ENCODE measurements at places on chromosomes 3 and 15.

- no peak for DNase-seq
These were observed 5.3 kb upstream of the GUCA1C start for GRCh38 chr3:108959017-108959416.

DNA sequence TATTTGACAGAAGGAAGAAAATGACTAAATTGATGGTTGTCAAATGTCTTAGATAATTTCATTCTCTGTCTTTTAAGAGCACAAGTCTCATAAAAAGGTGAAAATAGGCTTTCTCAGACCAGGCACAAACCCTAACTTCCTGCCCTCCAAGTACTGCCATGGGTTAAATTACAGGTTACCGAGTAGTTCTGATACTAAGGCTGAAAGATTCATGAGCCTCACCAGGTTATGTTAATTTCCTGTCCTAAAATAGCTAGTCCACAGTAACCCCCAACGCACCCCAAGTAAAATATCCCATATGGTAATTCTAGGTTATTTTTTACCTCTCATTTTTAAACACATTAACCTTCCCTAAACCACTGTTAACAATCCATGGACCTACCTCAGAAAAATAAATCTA, 42.0 kb downstream of the GSK3B start:
- no peak for DNase-seq

DNA sequence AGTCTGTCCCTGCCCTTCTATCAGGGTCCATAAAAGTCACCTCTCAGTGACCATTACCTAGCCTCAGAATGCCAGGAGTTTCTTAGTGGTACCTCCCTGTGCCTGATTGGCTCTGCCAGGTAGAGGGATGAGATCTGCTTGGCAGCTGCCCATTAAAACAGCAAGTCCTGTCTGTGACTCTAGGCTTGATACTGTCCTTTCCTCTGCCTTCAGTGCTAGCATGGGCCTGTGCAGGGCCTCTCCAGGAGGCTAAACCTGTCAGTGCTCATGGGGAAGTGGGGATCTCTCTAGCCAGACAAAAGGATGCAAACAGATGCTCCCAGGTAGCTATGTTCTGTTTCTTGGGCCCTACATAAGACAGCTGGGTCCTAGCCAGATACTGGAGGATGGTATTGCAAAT, 10.0 kb upstream of the MANF start:
- no peak for DNase-seq

DNA sequence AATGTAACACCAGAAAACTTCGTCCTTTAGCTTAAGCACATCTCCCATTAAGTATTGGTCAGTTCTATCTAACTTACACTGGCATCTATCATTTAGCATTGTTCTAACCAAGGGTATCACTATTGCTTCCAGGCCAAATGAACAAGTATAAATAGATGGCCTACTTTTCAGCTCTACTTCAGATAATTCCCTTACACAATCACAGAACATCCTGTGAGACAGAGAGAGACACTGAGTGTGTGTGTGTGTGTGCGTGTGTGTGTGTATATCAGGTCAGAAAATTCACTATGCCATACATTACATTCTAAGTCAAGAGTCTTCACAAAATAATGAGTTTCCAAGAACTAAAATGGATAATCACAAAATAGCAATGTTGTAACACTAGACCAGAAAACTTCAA, 39.1 kb downstream of the SCAPER start:
- peak; percentile 75 for DNase-seq

DNA sequence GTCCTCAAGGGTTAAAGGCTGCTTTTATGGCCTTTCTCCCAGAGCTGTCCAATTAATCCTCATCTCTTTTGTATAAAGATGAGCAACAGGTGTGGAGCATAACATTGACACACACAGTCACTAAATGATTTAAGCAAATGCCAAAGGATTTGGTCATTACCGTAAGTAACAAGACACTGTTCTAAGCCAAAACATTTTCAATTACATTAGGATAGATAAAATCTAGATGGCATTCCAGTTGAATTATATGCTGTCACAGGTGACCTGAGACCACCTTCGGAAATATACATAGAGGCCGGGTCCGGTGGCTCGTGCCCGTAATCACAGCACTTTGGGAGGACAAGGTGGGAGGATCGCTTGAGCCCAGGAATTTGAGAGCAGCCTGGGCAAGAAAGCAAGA, 105.3 kb upstream of the UBE3A start:
- no peak for DNase-seq

DNA sequence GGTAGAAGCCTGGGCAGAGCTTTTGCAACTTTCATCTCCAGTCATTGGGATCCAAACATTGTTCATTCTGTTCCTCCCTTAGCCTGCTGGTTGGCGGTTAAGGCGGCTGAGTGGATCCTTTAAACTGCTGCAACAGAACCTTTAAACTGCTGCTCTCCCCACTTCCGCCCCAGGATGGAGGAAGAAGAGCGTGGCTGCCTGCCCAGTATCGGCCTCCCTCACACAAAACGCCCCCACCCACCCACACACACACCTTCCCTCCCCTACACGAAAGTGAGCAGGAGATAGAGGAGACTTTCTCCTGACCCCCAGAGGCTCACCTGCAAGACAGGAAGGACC, 460 bp upstream of the ZMAT3 start:
- DNase-seq = peak; percentile 60

GRCh38 chr3:145070795-145071194, 1090.2 kb downstream of the PLOD2 start:
- DNase-seq = no peak

DNA sequence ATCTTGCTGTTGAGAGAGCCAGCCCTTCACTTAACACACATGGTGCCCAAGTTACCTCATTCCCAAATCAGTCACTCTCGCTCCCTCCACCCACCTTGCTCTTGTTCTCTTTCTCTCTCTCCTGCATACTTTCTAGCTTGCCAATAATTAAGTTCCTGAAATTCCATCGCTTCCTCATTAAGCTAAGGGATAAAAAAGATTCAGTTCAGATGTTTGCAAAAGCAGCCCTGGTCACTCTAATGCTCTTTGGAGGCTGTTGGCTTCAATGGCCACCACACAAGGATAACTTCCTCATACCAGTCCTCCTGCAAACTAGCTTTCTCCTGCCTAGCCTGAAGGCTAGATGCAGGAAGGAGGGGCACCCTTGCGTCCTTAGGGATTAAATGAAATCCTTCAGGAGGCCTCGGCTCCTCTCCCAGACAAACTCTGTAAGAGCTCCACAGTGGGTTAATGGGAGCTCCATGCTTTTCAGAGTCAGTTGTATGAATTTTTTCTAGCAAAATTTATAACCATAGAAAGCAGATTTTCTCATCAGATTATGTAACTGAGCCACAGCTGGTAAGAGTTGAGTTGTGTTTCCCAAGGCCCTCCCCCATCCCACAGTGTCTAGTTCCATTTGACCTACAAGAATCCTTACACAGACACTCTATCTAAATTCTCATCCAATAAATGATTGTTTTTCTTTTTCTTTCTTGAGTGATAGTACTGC, 176.6 kb upstream of the TRIM42 start:
- DNase-seq = no peak

GRCh38 chr15:62765916-62766315, 276.6 kb upstream of the TPM1 start:
- DNase-seq = peak; percentile 22

DNA sequence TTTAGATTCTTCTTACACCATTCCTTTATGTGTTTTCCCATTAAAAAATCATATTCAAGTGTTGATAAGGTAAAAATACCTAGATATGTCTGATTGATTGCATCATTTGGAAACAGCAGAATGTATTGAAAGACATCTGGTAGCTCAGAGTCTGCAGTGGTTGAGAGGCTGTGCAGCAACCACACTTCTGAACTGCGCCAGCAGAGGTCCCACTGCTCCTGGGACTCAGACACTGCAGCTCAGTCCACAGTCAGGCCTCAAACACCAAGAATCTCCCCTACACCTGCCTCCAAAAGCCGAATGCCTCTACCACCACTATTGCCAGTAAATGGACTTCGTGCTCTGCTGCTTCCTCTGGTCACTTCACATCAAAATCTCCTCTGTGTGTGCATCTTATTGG, 176.9 kb upstream of the LMCD1 start:
- peak; percentile 18 for DNase-seq

- no peak for DNase-seq
These were observed 75.0 kb upstream of the WNT7A start for GRCh38 chr3:13954741-13955483.

DNA sequence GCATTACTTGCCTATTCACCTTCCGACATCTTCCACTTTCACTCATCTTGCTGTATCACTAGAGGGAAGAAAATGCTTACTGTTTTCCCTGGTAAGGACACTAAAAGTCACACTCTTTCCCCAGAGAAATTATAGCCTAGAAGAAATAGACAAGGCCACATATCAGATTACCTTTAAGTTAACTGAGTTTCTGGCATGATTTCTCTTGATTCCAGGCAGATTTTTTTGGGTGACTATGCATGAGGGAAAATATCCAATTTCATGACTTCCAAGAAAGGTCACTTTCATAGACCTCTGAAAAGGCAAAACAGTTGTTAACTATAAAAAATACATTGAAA, 30.3 kb downstream of the TCF12 start:
- DNase-seq = no peak

DNA sequence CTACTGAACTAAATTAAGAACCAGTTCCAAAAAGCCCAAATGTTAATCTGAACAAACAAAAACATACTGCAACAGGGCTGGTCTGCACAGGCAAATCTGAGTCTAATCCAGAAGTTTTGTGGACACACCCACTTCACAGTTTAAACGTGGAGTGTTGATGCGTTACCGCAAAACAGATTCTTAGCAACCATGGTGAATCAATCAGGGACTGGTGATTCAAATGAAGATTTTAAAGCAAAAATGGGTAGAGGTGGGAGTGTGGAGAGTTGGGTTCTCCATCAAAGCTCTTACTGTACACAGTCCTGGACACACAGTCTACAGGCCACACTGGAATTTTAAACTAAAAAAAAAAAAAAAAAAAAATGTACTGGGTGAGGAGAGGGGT, 5.2 kb downstream of the ANXA2 start:
- peak; percentile 83 for DNase-seq

DNA sequence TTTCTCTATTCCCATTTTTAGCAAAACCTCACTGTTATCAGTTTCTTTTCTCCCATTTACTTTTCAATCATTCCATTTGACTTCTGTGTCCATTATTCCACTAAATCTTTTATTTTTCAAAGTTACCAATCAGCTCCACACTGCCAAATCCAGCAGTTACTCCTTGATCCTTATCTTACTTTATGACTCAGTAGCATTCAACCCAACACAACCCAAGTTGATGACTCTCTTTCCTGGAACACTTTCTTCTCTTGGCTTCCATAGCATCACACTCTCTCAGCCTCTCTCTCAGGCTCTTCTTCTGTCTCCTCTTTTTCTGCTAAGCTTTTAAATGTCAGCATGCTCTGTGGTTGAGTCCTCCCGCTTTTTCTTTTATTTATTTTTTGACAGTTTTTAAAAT, 36.3 kb downstream of the RASGRP1 start:
- DNase-seq = peak; percentile 78

DNA sequence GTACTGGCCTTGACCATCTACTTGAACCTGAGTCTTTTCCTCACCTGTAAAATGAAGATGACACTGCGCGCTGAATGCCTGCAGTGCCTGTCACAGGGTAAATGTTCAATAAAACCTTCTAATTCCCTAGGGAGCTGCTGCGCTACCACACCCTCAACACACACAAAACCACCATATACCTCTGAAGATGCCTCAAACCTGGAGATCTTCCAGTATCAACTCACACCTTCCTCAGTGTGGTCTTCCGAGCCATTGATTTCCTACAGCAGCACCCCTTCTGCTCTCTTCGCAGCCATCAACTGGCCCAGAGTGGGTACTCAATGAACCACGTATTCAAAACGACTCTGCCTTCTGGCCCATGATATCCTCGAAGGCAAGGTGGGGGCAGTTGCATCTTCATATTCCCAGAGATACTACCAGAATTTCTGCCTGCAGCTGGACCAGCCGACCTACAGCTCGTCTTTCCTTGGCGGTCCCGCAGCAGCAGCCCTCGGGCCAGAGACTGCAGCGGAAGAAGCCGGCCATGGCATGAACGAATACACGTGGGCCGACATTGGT, 695 bp downstream of the RPL32 start:
- DNase-seq = no peak

DNA sequence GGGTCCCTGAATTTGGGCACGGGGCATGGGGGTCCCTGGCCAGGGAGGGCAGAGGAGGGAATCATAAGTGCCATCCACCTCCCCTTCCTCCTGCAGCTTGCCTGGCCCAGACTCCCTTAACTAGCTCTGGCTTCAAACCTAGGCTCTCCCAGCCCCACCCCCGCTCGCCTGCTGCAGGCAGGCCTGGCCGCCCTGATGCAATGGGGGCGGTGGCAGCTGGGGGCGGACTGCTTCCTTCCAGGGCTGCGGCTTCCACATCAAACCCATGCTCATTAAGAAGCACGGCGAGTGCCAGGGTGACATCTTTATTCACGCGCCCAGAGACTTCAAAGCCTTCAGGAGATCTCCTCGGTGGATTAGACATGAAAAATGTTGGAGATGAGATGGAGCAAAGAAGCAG, 123.1 kb downstream of the TPRA1 start:
- DNase-seq = no peak

DNA sequence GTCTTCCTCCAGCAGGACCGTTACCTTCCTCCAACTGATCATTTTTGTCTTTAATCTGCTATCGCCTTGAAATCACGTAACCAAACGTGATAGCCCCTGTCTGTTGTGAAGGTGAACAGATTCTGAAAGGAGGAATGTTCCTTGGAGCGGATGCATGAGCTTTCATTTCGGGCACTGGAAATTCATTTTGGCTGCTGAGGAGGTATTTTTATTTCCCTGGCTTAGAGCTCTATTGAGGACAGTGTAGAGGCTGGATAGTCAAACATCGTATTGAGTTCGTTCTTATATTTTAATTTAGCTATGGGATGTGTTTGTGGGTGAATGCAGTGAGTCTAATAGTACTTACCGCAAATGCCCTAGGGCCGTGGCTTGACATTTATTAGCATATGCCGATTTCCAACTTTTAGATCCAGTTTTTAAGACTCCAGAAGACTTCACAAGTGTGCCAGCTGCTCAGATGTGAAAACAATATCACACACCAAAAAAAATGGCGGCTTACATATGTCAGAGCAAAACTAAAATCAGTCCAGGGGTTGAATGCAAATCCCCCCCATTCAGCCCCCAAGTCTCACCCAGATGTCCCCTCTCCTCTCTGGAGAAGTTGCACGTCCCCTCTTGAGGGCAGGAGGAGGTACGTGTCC, 22.1 kb downstream of the CPN2 start:
- no peak for DNase-seq

DNA sequence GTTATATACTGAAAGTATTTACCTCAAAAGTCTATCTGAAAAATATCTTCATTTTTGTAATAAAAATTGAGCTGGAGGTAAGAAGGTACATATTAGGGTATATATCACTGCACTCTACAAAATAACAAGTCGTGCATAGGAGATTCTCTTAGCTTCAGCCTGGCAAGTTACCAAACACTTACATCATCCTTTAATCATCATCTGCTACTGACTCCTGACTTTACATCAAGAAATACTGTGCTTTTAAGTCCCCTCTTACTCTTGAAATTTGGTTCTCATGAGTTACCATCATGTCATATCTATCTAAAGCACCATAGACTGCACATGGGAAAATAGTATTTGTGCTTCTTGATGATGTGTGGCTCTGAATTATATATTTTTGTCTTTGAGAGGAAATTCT, 50.8 kb downstream of the LYSMD4 start:
- peak; percentile 81 for DNase-seq

- DNase-seq = no peak
These were observed 253.7 kb downstream of the PLCL2 start for GRCh38 chr3:17138246-17139039.

- peak; percentile 67 for DNase-seq
These were observed 54.0 kb downstream of the B3GNT5 start for GRCh38 chr3:183306798-183307671.
